ENCODE measurements at places on chromosomes 5 and 9.

DNA sequence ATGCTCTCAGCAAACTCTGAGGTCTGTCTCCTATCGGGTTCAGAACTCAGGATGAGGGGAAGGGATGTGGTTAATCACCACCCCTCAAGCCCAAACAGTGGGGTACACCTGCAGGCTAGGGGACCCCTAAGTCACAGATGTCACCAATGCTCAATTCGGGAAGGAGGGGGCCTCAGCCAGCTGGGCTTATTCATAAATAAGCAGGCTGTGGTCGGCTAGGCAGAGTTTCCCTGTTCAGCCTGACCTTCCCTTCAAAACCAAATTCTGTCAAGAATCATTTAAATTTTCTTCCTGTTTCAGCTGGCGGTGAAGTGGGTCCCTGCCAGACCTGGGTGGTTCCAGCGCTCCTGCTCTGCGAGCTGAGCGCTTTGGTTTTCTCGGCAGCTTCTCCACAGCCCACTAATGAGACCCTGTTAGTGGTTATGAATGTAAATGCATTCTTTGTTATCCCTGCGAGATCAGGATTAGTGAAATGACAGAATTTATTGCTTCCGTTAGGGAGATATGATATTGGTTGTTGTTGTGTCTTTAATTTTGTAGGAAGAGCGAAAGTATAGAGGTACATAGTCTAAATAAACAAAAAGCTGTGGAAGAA is 68.3 kb downstream of the AK8 start:
- no peak for DNase-seq

GRCh38 chr9:31870276-31870675 is 514.2 kb upstream of the ACO1 start:
- DNase-seq: no peak

GRCh38 chr5:110386782-110387181 is 339.7 kb downstream of the TMEM232 start:
- peak; percentile 64 for DNase-seq

GRCh38 chr5:68344447-68345111 is 129.0 kb downstream of the PIK3R1 start:
- peak; percentile 62 for DNase-seq

- no peak for DNase-seq
Measured at GRCh38 chr9:80787636-80788035, 901.7 kb downstream of the TLE1 start.

GRCh38 chr9:79210541-79211243 is 361.1 kb upstream of the TLE4 start:
- no peak for DNase-seq

DNA sequence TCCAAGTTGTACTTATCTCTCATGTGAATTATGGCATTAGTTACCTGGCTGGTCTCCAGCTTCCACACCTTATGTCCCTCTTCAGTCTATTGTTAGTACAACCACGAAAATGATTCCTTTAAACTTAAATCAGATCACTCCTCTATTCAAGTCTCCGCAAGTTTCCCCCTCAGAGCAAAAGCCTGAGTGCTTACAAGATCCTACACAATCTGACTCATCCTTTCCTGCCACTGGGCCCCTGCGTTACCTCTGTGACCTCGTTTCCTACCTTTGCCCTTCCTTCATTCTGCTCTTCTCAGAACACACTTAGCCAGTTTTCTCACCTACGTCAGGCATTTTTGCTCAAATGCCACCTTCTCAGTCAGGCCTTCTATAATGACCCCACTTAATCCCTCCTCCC is 45.1 kb upstream of the GLIS3 start:
- DNase-seq: no peak

DNA sequence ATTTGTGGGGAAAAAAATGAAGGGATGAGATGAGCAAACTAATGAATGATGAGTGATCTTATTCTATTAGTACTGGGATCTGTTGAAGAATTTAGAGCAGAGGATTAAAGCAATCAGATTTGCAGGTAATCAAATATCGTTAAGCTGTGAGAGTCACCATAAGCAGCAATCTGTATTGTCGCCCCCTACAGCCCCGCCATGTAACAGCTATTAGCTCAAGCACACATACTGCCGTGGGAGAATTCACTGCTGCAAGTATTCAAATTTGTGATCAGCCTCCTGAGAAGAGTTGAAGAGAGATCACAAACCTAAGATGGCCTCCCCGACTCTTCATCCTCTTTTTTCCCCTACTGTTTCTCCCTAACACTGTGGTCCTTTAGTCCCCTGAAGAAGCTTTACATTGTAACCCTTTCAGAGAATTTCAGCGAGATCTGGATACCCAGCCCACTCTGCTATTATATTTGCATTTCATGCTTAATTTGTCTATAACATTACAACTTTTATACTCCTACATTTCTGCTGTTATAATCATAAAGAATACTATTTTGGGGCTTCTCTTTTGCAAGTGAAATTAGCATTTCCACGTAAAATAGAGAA is 28.5 kb upstream of the PHF24 start:
- peak; percentile 63 for DNase-seq

GRCh38 chr9:84206801-84207370 is 133.7 kb downstream of the SLC28A3 start:
- no peak for DNase-seq

DNA sequence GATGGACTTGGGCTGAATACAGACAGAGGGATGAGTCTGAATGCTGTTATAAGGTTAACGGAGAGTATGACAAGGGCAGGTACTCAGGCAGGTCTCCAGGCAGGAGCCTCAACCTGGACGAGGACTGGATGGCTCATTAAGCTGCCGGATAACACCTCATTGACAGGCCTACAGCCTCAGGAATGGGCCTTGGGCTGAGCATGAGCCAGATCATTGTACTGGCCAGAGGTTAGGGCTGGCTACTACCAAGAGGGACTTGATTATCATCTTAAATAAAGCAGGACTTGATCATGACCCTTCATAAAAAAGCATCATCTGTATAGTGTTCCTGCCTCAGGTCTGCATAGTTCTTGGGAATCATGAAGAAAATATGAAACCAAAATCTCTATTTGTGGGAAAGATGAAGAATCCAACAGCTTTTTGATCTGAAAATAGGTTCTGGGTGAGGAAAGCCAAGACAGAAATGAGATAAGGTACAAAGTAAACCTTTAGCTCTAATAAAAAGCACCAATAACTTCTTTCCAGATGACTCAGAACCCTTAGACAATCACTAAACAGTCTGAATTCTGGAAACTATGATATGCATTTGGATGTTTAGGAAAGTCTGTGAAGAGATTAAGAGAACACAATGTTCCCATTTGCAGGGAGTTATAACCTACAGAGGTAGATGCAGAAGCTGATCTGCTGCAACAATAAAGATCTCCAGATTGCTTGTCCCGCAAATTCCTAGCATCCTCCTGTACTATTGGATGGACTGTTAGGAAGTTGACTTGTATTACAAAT is 343.1 kb downstream of the CTNND2 start:
- no peak for DNase-seq

- no peak for DNase-seq
Measured at GRCh38 chr5:83568186-83568585, 96.6 kb downstream of the VCAN start.

- no peak for DNase-seq
Measured at GRCh38 chr9:137095664-137096517, 9.1 kb downstream of the MAN1B1 start.

DNA sequence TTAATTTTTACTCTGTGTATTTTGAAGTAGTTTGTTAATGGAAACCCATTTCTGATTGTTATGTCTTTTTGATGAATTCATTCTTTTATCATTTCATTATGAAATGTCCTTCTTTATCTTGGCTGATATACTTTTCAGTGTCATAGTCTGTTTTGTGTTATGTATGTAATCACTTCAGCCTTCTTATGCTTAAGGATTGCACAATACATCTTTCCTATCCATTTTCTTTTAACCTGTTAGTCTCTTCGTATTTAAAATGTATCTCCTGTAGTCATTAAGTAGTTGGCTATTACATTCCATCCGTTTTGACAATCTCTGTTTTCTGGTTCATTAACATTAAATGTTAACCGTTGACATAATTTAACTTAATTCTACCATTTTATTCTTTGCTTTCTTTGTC is 344.6 kb upstream of the CTNND2 start:
- no peak for DNase-seq

- DNase-seq: no peak
Measured at GRCh38 chr5:154786414-154786813, 31.2 kb downstream of the LARP1 start.

DNA sequence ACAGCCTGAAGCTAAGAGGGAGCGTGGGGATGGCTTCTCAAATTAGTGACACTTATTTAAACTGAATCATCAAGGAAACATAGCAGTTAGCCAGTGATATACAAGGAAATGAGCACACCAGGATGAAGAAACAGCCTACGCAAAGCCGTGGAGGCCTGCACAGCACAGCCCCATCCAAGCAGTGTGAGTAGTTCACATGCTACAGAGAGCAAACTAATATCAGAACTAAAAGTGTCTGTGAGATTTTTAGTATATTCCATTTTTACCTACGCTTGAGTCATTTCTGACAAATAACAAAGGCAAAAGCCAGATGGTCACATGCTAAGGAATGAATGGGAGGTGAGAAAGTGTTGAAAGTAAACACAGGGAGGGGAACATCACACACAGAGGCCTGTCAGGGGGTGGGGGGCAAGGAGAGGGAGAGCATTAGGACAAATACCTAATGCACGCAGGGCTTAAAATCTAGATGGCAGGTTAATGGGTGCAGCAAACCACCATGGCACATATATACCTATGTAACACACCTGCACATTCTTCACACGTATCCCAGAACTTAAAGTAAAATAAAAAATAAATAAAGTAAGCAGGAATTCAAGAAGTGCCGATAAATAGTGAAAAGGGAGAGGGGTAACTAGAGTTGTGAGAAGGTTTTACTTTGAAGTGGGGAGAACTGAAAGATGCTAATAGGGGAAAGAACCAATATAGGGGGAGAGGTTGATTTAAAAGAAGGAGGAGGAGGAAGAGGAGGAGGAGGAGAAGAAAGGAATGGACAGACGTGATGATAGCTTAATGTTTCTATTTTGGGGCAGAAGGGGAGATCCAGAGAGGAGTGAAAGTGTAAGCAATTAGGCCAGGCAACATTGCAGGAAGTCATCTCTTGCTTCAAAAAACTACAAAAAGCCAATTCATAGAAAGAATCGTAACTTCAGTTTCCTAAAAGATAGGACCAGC is 100.9 kb upstream of the PTGER4 start:
- no peak for DNase-seq

GRCh38 chr5:94240134-94240533 is 378.3 kb downstream of the KIAA0825 start:
- DNase-seq: no peak

GRCh38 chr9:95132366-95133324 is 184.9 kb downstream of the FANCC start:
- DNase-seq: no peak

- DNase-seq: no peak
Measured at GRCh38 chr9:1535051-1535450, 480.1 kb upstream of the SMARCA2 start.

DNA sequence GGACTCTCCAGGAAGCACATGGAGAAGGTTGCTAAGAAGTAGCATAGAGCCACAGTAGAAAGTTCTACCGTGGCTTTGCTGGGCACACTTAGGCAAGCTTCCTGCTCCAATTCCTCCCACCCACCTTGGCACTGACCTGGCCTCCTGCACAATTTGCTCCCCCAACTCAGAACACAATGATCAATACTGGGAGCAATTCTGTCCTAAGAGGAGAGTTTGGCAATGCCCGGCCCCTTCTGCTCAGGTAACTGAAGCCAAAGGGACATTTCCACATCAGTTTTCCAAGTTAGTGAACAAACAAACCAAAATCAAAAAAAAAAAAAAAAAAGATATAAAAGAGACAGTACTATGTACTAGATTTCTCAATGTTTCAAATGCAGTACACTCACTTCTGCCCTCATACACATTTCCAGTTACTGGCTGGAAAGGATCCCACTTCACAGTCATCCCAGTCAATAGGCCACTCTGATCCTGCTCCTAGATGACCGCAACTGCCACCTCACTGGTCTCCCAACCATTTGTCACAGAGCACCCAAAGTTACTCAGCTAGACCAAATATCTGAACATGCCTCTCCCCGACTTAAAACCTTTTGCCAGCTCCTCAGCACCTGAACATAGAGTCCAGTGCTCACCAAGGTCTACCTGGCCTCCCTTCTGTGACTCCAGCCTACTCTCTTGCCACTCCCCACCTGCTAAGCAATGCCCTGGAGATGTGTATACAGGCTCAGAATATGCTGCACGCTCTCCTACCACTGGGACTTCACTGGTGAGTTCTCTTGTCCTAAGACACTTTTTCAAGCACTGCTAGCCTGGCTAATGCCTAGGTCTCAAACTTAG is 21.3 kb downstream of the ABCA1 start:
- no peak for DNase-seq

DNA sequence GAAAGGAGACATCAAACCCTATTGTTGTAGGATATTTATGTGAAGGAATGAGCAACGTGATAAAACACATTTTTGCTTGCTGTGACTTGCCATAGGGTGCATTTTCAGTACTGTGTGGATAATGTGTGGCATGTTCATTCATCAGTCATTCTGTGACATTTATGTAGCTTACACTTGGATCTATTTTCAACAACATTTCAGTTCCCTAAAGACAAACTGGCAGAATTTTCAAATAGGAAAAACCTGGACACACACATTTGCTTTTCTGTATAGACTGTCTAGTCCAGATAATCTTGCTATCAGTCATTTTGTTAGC is 127.7 kb downstream of the TMC1 start:
- no peak for DNase-seq

DNA sequence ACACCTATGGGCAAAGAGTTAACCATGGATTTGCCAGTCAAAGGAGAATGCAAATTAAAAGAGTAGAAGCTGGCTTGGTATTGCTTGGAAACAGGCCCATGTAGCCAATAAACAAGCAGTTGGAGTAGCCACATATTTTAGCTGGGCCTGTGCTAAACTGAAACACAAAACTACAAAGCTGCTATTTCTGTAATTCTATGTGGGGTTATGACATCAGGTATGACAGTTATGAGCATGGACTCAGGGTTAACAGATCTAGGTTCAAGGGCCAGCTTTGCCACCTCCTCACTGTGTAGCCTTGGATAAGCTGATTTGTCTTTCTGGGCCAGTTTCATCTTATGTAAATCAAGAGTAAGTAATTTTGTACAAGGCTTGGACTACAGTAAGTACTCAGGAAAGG is 142.7 kb downstream of the PIP5K1B start:
- DNase-seq: no peak

DNA sequence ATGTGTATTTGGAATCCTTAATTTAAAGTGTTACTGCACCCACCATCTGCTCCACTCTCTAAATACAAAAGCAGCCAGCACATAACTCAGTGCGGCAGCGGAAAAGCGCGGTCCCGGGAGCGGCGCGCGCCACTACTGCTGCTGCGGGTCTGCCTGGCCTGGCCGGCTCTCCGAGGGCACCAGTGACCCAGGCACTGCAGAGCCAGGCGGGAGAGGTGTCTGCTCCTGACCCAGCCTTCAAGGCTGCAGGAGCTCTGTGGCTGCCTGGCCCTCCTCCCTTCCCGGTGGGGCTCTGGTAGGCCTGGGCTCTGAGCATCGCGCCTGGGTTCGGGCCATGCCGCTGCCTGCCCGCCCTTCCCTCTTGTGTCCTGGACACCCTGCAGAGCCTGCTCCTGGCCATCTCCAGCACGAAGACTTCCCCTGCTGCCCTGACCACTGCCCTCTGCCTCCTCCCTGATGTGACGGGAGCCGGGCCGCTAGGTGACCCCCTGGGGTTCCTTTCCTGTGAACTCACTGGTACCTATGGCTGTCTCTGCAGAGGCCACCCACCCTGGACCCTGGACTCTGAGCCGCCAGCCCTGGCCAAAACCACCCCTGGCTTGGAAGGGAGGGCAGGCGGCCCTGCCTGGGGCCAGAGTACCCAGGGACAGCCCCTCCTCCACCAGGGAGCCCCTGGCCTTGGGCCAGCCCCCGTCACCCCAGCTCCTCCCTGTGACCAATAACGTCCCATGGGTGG is 32.8 kb upstream of the UBAC1 start:
- DNase-seq: no peak

Data from Ammon's horn (tissue), 1 donor.